ENCODE measurements at places on chromosomes 4 and X.

- DNase-seq = no peak
Measured at GRCh38 chr4:10605746-10606482, 78.7 kb downstream of the CLNK start.

- no peak for DNase-seq
Measured at GRCh38 chr4:76488888-76489685, 54.1 kb downstream of the SHROOM3 start.

- no peak for DNase-seq
Measured at GRCh38 chr4:169900241-169900845, 125.9 kb downstream of the MFAP3L start.

GRCh38 chr4:8267077-8267476 is 2.5 kb upstream of the HTRA3 start:
- DNase-seq = no peak

DNA sequence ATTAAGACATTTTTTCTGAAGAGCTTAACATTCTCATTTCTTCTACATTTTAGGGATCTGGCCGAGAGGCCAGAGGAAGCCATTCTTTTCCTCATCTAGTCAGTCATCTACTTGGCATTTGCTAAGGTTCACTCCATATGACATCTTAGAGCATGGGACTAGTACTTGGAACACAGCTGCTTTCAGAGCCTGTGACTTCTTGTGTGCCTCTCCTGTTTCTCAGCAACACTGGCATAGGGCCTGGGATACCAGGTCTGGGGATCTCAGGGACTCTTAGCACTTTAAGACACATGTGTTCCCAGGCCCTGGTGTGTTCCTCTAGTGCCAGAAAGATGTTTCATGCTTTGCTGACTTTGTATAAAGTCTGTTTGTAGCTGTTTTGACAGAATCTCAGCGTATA is 7.3 kb downstream of the PLP1 start:
- no peak for DNase-seq

DNA sequence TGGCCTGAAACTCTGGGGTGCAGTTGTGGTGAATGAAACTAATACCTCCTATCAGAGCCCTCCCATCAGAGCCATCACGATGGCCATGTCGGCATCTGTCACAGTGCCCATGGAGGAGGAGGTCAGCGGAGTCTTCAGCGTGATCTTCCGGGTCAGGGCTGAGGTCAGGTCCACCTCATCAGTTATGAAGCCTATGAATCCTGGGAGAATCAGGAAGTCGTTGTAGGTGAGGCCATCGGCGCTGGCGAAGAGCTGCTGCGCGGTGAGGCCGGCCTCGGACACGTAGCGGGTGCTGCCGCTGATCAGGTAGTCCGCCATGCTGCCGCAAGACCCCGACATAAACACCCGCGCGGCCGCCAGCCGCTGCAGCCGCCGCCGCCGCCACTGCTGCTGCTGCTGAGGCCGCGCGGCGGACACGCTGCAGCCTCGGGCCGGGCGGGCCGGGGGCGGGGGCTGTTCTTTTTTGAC is 376.7 kb upstream of the MAOA start:
- DNase-seq = no peak

GRCh38 chrX:13283512-13283911 is 36.3 kb downstream of the ATXN3L start:
- no peak for DNase-seq

- DNase-seq = peak; percentile 24
Measured at GRCh38 chr4:25767877-25768725, 94.7 kb downstream of the SEL1L3 start.

- DNase-seq = no peak
Measured at GRCh38 chr4:98601708-98602107, 56.7 kb downstream of the TSPAN5 start.

- DNase-seq = no peak
Measured at GRCh38 chr4:185902654-185903053, 90.7 kb upstream of the SORBS2 start.

DNA sequence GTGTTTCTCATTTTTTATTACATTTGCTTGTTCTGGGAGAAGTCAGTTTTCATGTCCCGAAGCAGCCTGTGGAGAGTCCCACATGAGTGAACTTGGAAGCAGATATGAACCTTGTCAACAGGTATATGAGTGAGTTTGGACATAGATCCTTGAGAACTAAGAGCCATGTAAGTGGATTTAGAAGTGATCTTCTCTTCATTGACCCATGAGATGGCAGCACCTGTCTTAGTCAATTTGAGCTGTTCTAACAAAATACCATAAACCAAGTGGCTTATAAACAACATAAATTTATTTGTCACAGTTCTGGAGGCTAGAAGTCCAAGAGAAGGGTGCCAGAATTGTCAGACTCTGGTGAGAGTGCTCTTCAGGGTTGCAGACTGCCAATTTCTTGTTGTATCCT is 1043.8 kb downstream of the ADGRL3 start:
- DNase-seq = no peak

DNA sequence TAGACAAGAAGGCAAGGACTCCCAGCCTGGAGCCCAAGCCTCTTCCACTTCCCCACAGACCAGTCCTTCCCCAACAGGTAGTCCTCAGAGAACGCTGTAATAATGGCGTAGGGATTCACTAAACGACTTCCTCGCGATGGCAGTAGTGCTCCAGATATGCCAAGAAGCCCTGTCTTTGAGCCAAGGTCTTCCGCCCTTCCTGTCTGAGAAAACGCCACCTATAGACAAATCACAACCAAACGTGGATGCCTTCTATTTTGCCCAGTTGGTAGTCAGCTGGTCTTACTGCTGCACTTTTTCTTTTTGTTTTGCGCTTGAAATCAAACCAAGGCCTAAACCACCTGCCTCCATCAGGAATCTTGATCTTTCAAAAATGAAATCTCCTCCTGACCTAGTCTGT is 203.3 kb downstream of the OR13H1 start:
- peak; percentile 88 for DNase-seq

GRCh38 chr4:159770401-159770800 is 667.5 kb downstream of the RAPGEF2 start:
- no peak for DNase-seq

- no peak for DNase-seq
Measured at GRCh38 chr4:109648266-109648996, 54.8 kb downstream of the CASP6 start.

DNA sequence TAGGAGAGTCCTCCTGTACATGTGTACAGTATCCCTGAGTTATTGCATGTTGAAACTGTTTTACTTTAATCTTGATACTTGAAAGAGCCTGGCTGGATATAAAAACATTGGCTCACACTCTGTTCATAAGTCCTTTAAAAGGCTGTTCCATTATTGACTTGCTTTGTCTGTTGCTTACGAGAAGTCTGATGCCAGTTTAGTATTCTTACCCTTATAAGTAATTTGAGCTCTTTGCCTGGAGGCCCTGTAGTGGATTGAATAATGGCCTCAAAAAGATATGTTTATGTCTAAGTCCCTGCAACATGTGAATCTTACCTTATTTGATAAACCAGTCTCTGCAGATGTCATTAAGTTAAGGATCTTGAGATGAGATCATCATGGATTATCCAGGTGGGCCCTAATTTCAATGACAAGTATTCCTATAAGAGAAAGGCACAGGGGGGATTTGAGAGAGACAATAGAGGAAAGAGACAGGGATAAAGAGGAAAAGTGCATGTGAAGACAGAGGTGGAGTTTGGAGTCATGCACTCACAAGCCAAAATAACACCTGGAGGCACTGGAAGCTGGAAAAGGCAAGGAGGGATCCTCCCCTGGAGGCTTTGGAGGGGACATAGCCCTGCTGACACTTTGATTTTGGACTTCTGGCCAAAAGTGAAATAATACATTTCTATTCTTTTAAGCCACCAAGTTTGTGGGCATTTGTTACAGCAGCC is 98.1 kb downstream of the IRF2 start:
- no peak for DNase-seq

GRCh38 chr4:173486714-173487392 is 43.2 kb downstream of the HAND2 start:
- DNase-seq = no peak

DNA sequence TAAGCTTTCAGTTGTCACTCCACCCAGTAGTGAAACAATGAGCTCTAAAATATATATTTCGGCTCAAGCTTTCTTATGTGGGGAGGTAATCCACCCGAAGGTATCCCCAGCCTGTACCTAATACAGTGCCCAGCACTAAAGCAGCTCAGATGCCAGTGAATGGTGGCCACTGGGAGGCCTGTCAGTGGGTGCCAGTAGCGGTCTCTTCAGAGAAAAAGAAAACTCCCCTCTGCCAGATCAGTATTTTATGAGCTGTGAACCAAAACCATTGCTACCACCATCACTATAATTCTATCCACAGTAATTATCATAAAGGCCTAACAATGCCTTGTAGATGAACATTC is 835 bp upstream of the NFKB1 start:
- no peak for DNase-seq

GRCh38 chr4:151715881-151716280 is 44.9 kb downstream of the GATB start:
- DNase-seq = no peak

DNA sequence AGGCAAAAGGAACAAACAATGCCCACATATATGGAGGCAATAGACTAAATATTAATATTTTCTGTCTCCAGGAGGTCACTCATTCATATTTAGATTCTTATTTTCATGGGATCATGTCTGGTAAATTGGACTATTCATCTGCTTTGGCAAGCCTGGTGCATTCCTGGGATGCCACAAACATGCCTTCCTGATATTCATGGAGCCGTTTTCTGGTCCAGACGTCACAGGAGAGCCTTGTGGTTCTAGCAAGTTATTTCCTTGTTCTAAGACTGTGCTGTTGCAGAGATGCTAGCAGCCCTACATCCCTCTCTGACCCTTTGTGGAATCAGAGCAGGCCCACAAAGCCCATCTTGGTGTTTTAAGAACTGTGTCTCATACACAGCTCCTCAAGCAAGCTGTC is 16.1 kb upstream of the EXOSC9 start:
- peak; percentile 77 for DNase-seq

Data from AG09319 (cell line).